ENCODE measurements at places on chromosomes 4 and X.

- no peak for ATAC-seq
Observed at GRCh38 chrX:20116577-20117240, at the start of gene MAP7D2. TSS of gene MAP7D2 (minus strand) at chrX:20116907. CDS start at chrX:20116879, 28 bp downstream.

- ATAC-seq = peak; percentile 94
Observed at GRCh38 chr4:139950568-139950967, 203.4 kb downstream of the MAML3 start.

GRCh38 chrX:39975101-39975925 lies 122.4 kb downstream of the BCOR start:
- ATAC-seq = no peak

- ATAC-seq = no peak
Observed at GRCh38 chrX:71994601-71995000, 84.0 kb downstream of the NHSL2 start.

DNA sequence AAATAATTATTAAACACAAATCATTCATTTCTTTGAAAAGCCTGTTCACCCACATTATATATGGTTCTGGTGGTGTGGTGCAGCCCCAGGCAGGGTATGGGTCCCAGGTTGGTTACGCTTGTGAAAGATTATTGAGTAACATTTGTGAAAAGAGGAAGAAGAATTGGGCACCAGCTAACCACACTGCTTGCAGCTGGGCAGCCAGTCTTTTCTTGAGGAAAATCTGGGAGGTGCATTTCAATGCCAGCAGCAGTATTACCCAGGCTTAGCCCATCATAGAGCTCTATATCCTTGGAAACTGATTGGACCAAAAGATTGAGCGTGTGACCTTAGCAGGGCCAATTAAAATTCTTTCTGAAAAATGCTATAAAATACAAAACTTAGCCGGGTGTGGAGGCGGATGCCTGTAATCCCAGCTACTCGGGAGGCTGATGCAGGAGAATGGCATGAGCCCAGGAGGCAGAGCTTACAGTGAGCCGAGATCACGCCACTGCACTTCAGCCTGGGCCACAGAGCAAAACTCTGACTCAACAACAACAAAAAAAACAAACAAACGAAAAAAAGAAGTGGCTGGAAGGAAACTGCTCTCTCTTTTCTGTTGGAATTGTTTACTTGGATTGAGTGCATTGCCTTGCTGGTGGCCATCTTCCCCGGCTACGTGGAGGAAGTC lies 9.7 kb upstream of the PLAC8 start:
- ATAC-seq = peak; percentile 88

GRCh38 chrX:100895365-100896075 lies 21.4 kb upstream of the NOX1 start:
- ATAC-seq = peak; percentile 34

GRCh38 chrX:133307094-133307493 lies 88.9 kb upstream of the TFDP3 start:
- ATAC-seq = no peak

GRCh38 chr4:109890076-109890475 lies 22.6 kb upstream of the EGF start:
- no peak for ATAC-seq

DNA sequence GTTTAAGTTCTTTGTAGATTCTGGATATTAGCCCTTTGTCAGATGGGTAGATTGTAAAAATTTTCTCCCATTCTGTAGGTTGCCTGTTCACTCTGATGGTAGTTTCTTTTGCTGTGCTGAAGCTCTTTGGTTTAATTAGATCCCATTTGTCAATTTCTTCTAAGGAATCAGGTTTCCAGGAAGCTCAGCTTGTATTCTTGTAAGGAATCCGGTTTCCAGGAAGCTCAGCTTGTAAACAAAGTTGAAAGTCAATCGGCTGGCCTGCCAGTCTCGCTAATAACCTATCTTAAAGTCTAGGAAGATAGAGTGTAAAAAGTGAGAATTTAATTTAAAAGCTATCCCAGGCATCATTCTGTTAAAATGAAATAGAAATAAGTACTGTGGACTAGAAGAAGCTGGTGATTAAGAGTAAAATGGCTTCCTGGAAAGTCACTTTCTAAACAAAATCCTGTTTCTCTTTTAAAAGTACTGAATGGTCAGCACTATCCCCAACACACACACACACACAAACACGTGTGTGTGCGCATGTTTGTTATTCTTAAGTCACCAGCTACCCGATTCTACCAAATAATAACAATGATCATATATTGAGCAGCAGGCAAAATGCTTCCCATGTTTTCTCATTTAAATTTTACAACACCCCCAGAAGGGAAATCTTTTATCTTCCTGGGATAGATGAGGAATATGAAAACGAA lies 171.7 kb downstream of the PAPSS1 start:
- ATAC-seq = no peak

DNA sequence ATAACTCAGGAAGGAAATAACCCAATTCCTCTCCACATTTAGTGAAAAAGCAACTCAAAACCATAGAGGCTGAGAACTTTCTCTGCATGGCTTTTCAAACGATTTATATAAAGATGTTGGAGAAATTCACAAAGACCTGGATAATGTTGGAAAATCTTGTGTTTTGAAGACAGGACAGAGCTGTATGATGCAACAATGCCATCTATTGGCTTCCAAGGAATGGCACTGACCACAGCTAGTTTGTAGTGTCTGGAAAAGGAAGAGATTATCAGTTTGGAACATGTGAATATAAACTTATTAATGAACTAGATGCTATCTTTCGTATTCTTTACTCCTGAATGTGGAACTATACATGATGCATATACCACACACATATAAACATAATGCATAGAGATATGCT lies 503.6 kb downstream of the IL1RAPL1 start:
- no peak for ATAC-seq

DNA sequence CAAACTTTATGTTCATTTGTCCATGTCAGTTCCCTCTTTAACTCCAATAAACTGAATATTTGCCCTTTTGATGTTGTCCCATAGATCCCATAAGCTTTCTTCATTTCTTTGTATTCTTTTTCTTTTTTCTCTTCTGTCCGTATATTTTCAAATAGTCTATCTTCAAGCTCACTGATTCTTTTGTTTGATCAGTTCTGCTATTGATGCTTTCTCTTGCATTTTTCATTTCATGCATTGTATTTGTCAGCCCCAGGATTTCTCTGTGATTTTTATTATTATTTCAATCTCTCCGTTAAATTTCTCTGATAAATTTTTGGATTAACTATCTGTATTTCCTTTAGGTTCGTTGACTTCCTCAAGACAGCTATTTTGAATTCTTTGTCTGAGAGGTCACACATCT lies 272.9 kb upstream of the GALNT7 start:
- ATAC-seq = no peak

- ATAC-seq = no peak
Observed at GRCh38 chr4:11042760-11043159, 358.2 kb upstream of the CLNK start.

GRCh38 chrX:150544222-150544787 lies 24.1 kb upstream of the MTM1 start:
- no peak for ATAC-seq

- no peak for ATAC-seq
Observed at GRCh38 chr4:52864793-52865192, 2.7 kb downstream of the RASL11B start.

GRCh38 chrX:119654112-119654531 lies 38.8 kb downstream of the SEPTIN6 start:
- no peak for ATAC-seq

DNA sequence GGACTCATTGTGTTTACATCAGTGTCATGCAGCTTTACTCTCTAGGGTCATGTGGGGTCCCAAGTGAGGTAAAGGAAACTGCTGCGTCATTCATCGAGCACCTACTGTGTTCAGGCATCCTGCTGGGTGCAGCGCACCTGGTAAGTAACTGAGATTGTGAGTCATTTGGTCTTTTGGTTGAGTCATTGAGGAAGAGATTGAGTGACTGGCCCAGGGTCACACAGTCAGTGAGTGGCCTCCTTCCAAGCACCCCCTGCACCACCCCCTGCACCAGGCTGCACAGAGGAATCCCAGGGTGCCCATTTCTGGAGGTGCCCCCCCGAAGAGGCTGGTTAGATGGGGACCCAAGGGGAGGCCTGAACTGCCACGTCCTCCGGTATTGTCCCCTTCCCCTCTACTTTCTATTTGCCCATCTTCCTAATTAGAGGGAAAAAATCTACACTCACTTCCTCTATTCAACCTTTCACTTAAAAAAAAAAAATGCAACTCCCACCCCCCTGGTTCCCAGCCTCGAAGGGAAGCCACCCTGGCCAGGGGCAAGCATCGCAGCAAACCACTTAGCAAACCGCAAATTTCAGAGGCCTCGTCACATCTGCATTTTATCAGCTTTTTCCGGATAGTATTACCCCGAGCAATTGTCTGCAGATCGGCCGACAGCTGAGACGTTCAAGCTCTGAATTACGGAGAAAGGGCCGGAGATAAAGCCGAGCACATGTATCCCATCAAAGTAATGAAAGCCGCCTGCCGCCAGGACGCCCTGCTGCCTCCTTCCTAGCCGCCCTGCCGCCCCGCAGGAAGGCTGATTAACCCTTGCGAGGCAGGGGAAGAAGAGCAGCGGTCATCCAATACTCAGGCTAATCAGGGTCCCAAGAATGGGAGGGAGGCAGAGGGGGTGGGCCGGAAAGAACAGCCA lies 96.3 kb upstream of the MSX1 start:
- peak; percentile 93 for ATAC-seq

- ATAC-seq = no peak
Observed at GRCh38 chr4:21452931-21453330, 495.6 kb downstream of the KCNIP4 start.

GRCh38 chr4:7759216-7759615 lies 180.4 kb downstream of the AFAP1 start:
- no peak for ATAC-seq

- no peak for ATAC-seq
Observed at GRCh38 chr4:177087060-177087459, 222.6 kb upstream of the NEIL3 start.

DNA sequence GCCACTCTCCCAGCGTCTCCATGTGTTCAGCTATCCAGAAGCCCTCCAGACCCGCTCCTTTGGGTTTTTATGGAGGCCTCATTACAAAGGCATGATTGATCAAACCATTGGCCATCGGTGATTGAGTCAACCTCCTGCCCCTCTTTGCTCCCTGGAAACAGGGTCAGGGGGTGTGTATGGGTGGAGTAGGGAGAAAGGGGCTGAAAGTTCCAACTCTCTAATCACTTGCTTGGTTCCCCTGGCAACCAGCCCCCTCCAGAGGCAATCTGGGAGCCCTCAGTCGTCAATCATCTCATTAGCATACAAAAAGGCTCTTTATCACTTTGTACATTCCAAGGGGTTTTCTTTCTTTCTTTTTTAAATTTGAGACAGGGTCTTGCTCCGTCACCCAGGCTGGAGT lies 2.3 kb downstream of the TRIM2 start:
- no peak for ATAC-seq

GRCh38 chrX:131621650-131622049 lies 77.8 kb downstream of the OR13H1 start:
- ATAC-seq = no peak

- no peak for ATAC-seq
Observed at GRCh38 chr4:145934434-145935047, 4.1 kb downstream of the ZNF827 start.

DNA sequence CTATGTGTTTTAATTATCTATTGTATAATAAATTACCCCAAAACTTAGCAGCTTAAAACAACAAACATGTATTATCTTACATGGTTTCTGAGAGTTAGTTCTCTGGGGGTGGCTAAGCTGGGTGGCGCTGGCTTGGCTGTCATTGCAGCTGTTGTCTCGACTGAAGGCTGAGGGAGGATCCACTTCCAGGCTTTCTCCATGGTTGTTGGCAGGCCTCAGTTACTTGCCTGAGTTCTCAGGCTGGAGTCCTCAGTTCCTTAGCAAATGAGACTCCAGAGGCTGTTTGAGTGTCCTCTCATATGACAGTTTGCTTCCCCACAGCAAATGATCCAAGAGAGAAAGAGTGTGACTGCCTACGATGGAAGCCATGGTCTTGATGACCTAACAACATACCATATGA lies 23.5 kb upstream of the GALNT7 start:
- no peak for ATAC-seq

- no peak for ATAC-seq
Observed at GRCh38 chr4:121030711-121031110, 41.6 kb downstream of the NDNF start.

GRCh38 chrX:47502316-47503125 lies 19.5 kb upstream of the ZNF41 start:
- no peak for ATAC-seq

- no peak for ATAC-seq
Observed at GRCh38 chr4:14564281-14564680, 438.0 kb upstream of the CPEB2 start.

DNA sequence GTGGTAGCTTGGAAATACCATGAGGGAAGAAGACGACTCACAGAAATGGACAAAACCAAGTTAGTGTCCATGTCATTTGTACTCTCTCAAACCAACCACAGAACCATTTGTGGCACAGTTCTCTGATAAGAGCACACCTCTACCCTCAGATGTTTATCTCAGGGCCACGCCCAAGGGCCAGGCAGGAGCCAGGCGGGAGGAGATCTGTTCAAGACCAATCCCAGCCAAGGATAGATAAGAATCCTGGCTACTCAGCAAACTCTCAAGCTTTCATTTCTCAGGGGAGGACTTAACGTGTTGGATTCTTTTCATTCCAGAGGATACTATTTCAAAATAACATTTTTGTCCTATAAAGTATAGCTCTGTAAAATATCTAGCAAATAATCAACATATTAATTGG lies 95.0 kb downstream of the NYX start:
- ATAC-seq = no peak

- no peak for ATAC-seq
Observed at GRCh38 chrX:22889819-22890218, 109.9 kb upstream of the DDX53 start.

GRCh38 chrX:152902502-152902820 lies 4.6 kb downstream of the ZNF185 start:
- no peak for ATAC-seq

- peak; percentile 51 for ATAC-seq
Observed at GRCh38 chr4:188127214-188127874, 11.9 kb upstream of the TRIML1 start.

- ATAC-seq = no peak
Observed at GRCh38 chr4:136962868-136963267, 569.4 kb downstream of the PCDH18 start.

DNA sequence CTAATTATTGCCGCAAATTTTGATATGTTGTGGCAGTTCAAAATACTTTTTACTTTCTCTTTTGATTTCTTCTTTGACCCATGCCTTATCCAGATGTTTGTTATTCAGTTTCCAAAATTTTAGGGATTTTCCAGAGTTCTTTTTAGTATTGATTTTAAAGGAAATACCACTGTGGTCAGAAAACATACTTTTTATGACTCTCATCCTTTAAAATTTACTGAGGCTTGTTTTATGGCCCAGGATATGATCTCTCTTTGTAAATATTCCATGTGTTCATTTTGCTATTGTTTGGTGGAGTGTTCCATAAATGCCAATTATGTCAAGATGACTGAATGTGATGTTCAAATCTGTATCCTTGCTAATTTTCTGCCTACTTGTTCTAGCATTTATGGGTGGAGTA lies 272.3 kb upstream of the DIPK2B start:
- no peak for ATAC-seq

GRCh38 chr4:186557061-186557460 lies 1.7 kb upstream of the MTNR1A start:
- no peak for ATAC-seq
